ENCODE measurements at places on chromosomes 4 and X. TPM values are rescaled to one million over a fixed set of nuclear protein-coding genes. Genes with fewer than 3 reads are reported as not detected.

Gene MID1
- total RNA-seq = not detected

Gene VCX3A
- total RNA-seq = not detected

Gene PACRGL
- total RNA-seq = 12.6 TPM

Gene CSTF2
- total RNA-seq = 11.3 TPM

Gene SHROOM2
- total RNA-seq = 0.06 TPM

Gene KIAA1210
- not detected for total RNA-seq

Gene SULT1E1
- not detected for total RNA-seq

Gene STBD1
- 0.26 TPM for total RNA-seq

Gene FAM236A
- total RNA-seq = not detected

Gene ALB
- 58.6 TPM for total RNA-seq

Gene WWC2
- total RNA-seq = 9.1 TPM

Gene RAB39B
- total RNA-seq = 5.5 TPM

Gene SHOX
- not detected for total RNA-seq

Gene TCP11X2
- not detected for total RNA-seq

Gene ZFP42
- total RNA-seq = not detected

Gene DUSP21
- total RNA-seq = not detected

Gene ADGRG2
- total RNA-seq = not detected

Gene CSAG2
- not detected for total RNA-seq

Gene LANCL3
- 0.09 TPM for total RNA-seq

Gene BST1
- total RNA-seq = 0.28 TPM

Gene SSX1
- not detected for total RNA-seq

Gene PIM2
- total RNA-seq = 272 TPM

Gene SAP30
- 3.8 TPM for total RNA-seq

Gene VBP1
- 31.8 TPM for total RNA-seq

Gene CLIC2
- 0.83 TPM for total RNA-seq

Gene MAGEB17
- not detected for total RNA-seq

Gene BMP3
- 0.07 TPM for total RNA-seq

Gene DDIT4L
- 0.13 TPM for total RNA-seq

Gene SLC25A31
- not detected for total RNA-seq

Gene PPP4R3C
- not detected for total RNA-seq

Gene STK32B
- 0.20 TPM for total RNA-seq

Gene PDCL2
- not detected for total RNA-seq

Gene FHIP1A
- 1.2 TPM for total RNA-seq

Gene MMRN1
- total RNA-seq = 0.16 TPM

Gene BEND2
- total RNA-seq = not detected

Gene EXOC1
- 34.7 TPM for total RNA-seq

Gene NR0B1
- total RNA-seq = not detected

Gene TAF1
- 63.3 TPM for total RNA-seq

Gene ZNF711
- 1.8 TPM for total RNA-seq

Gene GLRB
- total RNA-seq = not detected

Gene GIMD1
- not detected for total RNA-seq

Gene CLNK
- total RNA-seq = 0.32 TPM

Gene BEX2
- total RNA-seq = 24.0 TPM
